Naive thymus-derived CD8-positive, alpha-beta T cell (primary cell): ENCODE measurements at places on chromosomes 7 and 10.

DNA sequence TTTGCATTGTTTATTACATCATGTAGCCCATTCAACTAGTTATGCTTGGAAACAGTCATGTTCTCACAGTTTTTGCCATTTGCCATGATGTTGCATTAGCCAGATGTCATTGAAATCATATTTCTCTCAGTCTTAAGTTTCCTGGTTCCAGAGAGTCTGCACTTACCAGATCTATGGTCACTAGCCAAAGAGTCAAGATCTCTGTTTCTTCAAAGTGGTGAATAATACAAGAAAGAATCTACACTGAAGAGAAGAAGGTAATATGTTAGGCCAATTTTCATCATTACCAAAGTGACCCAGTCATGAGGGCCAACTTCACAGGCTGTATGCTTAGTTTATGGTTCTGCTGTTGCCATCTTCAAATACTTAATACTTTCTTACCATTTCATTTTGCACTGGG is 89.0 kb upstream of the PHYHIPL start:
- DNase-seq = no peak

DNA sequence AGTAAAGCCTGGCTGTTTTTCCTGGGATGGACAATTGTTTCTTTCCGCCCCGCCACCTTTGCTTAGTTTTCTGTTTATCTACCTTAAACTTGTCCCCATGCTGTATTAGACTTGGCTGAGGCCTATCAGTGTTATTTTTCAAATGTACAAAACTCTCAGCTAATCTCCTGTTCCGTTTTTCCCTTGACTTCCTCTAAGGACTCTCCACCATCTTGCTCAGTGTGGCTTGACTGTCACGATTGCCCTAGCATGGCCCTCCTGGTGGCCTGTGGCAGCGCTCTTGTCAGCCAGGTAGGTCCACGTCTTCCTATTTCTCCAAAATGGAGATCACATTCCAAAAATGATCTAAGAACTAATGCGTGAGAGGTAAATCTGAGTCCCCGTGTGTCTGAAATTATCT is 36.7 kb downstream of the BAIAP2L1 start:
- DNase-seq = no peak

DNA sequence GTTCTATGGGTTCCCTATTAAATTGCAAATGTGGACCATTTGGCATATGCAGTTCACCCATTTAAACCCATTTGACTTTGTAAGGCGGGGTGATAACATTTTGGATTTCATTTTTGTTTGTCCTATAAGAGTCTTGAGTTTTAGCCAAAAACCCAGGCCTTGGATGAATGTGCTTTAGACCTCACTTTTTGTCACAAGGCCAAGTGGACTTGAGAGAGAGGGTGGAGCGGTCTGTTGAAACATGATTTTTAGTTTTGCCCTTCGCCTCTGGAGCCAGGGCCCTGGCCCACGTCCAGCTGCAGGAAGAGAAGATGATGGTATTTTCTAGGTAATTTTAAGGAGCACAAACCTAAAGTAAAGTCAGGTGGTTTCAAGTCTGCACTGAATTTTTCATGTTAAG is 260.1 kb downstream of the SLC25A13 start:
- DNase-seq = no peak

GRCh38 chr10:97210543-97210960 is 24.8 kb upstream of the SLIT1 start:
- DNase-seq = peak; percentile 38

- no peak for DNase-seq
These were observed 18.3 kb downstream of the CLEC2L start for GRCh38 chr7:139541600-139542307.

DNA sequence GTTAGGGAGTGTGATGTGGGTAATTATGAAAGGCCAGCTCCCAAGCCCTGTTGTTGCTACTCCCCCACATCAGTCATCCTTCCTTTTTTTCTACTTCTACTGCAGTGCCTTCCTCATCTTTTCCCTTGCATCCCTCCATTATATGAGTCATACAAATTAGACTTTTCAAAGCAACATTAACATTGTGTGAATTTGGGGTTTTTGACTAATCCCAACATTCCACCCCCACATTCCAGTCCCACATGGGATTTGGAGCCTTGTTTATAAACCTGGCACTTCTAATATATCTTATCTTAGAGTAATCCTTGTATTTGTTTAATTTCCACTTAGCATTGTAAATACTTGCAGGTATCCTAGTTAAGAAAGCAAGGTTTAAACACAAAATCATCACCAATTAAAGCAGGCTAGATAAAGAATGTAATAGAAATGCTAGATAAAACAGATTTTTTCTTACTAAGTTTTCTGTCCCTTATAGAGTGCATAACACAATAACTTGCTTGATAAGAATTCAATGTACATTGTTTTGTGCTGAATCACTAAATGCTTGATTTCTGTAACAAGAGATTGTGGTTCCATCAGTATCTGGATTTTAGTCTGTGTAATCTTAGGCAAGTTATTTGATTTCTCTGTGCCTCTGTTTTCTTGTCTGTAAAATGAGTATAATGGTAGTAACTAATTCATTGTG is 165.8 kb downstream of the CFTR start:
- no peak for DNase-seq

GRCh38 chr7:34772296-34772938 is 114.4 kb downstream of the NPSR1 start:
- no peak for DNase-seq

- DNase-seq = no peak
These were observed 2.0 kb downstream of the GFRA1 start for GRCh38 chr10:116270771-116271592.

DNA sequence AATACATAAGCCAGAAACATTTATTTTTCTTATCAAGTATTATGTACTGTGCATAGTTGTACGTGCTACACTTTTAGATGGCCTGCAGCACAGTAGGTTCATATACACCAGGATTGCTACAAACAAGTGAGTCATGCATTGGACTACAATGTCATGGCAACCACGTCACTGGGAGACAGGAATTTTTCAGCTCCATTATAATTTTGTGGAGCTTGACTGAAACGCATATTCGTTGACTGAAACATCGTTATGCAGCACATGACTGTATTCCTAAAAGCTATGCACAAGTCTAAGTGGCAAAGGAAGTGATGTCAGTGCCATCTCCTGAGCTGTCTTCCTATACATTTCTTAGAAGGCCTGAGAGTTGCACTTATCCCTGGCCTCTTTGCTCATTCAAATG is 871.8 kb downstream of the IPMK start:
- DNase-seq = no peak

GRCh38 chr7:155168597-155169480 is 98.7 kb downstream of the HTR5A start:
- no peak for DNase-seq

GRCh38 chr7:27173511-27173955 is 587 bp downstream of the HOXA10 start:
- no peak for DNase-seq

- DNase-seq = no peak
These were observed 156.9 kb downstream of the MAD1L1 start for GRCh38 chr7:2075811-2076210.

- DNase-seq = no peak
These were observed 108.8 kb upstream of the MPP7 start for GRCh38 chr10:28411648-28412047.

- no peak for DNase-seq
These were observed 108.4 kb downstream of the LYZL1 start for GRCh38 chr10:29397221-29397620.

GRCh38 chr7:132395361-132395760 is 180.9 kb downstream of the PLXNA4 start:
- DNase-seq = no peak

DNA sequence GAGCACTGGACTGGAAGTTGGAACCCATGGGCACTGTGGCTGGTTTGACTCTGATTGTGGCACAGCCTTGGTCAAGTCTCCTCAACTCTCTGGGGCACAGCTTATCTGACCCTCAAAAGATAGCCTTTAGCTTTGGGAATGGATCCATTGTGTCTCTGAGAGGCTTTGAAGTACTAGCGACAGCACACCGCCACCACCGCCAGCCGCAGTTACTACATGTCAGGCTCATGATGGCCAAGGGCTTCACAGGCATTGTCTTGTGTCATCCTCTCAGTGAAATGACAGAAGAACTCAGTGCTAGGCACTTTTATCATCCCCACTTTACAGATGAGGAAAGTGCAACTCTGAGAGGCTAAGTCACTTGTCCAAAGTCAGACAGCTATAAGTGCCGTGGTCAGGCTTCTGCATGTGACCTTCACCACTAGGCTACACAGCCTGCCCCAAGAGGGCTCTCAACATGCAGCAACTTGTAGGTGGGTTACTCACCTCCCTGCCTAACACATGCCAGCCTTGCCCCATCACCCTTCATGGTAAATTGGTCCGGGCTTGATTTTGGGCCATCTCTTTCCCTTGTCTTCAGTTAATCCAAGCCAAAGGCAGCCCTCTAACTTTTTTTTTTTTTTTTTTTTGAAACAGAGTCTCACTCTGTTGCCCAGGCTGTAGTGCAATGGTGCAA is 44.1 kb downstream of the C10orf105 start:
- DNase-seq = no peak

DNA sequence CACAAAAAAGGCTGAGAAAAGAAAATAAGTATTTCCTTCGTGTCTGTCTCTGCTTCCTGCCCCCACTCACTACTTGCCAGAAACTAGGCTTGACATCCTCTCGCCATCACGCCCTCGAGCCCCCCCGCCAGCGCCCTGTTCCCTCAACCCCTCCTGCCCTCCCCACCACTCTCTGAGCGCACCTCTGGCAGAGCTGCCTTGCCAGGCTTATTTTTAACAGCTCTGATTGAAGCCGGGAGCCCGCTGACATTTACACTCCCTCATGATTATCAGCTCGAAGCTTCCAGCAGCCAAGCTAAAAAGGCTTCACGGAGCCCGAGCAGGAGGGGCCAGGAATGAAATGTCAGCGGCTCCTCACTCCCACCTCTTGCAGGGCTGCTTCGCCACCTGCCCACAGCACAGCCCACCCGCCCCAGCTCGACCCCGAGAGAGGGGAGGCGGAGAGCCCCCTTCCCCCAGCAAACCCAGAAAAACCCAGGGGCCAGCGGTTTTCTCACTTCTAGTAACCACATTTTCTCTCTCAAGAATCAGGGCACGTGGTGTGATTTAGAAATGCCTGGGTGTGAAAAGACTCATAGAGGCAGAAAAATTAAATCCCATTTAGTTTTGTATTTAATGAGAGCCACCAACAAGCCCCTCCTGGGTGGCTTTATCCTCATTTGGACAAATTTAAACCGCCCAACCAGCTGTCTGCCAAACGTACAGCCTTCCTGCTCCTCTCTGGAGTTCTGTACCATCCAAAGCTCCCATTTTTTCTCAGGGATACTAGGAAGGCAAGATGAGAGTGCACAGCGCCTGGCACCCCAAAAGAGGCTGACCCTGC is 89.3 kb downstream of the SLIT1 start:
- peak; percentile 62 for DNase-seq

- DNase-seq = no peak
These were observed 177.7 kb downstream of the ACTR3B start for GRCh38 chr7:152937282-152937681.

DNA sequence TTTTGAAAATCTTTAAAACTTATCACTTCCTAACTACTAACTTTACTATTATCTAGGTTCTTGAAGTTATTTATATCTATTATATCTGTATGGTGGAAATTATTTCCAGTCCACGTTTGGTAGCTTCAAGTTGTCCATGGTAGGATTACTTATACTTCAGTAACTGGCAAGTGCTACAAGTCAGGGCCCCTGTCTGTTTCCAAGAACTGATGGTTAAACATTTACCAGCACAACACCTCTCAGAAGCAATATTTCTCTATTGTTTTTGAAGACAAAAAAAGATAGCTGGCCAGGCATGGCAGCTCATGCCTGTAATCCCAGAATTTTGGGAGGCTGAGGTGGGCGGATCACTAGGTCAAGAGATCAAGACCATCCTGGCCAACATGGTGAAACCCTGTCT is 240.4 kb upstream of the RHOBTB1 start:
- no peak for DNase-seq

GRCh38 chr7:157033483-157034473 is 23.3 kb upstream of the MNX1 start:
- DNase-seq = no peak

DNA sequence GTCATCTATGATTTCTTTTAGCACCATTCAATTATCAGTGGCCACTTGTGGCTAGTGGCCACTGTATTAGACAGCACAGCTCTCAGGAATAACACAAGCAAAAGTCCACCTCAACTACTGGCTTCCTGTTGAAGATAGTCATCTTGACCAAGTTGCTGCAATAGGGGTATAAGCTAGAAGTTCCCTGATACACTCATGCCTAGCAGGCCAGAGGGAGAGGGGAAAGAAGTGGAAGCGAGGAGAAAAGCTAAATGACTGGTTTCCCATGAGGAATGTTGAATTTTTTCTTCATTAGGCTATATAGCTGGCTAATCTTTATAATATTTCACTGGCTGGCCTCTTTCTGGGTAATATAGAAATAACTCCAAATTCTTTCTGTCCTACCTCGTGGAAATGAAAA is 327.5 kb upstream of the MEOX2 start:
- no peak for DNase-seq

GRCh38 chr7:140689199-140690152 is 7.0 kb upstream of the NDUFB2 start:
- DNase-seq = no peak

DNA sequence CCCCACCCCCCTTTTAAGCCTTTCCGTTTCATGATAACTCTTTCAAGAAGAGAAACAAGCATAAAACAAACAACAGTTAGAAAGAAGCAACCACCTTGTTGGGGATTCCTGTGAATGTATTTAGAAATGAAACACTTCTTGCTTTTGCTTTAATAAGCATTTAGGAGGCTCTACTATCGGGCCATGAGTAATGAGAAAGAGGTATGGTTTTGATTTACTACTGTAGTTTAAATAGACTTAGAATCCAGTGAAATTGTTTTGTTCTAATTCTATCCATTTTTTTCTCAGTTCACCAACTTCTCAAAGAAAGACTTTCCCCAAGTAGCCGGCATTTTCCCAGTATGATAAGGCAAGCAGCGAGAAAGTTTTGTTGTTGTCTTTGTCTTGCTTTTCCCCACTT is 168.7 kb upstream of the HABP2 start:
- DNase-seq = no peak

GRCh38 chr10:47246406-47247147 is 53.4 kb upstream of the GDF10 start:
- no peak for DNase-seq

DNA sequence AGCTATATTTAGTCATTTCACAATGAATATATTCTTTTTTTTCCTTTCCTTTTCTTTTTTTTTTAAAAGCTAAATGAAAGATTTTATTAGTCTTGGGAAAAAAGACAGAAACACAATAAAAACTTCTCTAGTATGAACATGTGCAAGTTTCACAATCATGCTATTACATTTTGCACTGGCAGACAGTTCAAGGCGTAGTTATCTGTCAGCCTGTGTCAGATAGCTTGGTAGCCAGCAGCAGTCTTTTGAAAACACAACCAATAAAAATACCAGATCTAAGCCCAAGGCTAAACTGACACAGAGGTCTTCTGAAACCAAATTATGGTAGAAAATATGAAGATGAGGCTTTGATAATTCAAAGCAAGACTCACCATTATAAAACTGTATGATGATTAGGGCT is 205.8 kb upstream of the TEX47 start:
- DNase-seq = no peak
